ENCODE measurements at places on chromosomes 13 and 19. TPM values are rescaled to one million over a fixed set of nuclear protein-coding genes. Genes with fewer than 3 reads are reported as not detected.
A peak's percentile ranks its signal among the peaks of the same experiment; 100 is the strongest.

GRCh38 chr13:111913761-111914140 is 153.2 kb upstream of the SOX1 start:
- H3K27me3 ChIP-seq: no peaks in the 10 kb centered on the region
- H3K4me1 ChIP-seq: no peaks in the 10 kb centered on the region
- H3K27ac ChIP-seq: no peak overlapping the region
- no peak overlapping the region for H3K4me3 ChIP-seq
- H3K36me3 ChIP-seq: no peaks in the 10 kb centered on the region

DNA sequence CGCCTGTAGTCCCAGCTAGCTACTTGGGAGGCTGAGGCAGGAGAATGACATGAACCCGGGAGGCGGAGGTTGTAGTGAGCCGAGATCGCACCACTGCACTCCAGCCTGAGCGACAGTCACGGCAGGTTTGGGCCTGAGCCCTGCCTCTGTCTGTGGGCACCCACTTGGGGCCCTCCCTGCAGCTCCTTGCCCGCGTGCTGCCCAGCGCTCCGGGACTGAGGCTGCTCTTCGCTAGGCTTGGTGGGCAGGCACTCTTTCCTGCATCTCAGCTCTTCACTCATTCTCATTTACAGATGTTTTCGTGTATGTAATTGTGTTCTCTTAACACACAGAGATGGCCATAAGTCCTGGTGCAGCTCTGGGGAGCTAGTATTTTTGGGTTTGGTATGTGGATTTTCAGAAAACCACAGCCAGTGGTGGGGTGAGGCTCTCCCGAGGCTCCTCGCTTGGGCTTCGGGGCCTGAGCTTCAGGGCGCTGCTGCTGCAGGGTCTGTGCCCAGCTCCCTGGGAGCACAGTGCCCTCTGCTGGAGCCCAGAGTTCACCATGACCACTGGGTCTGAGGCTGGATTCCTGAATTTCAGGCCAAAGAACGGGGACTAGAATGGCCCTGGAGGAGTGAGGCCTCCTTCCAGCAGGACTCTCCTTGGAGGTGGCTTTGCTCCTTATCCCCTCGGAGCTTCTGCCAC is 15.2 kb downstream of the UPF1 start:
- peaks cover 55% of the 10 kb centered on the region for H3K4me1 ChIP-seq
- H3K4me3 ChIP-seq: no peak overlapping the region
- peak; percentile 51 for DNase-seq
- peaks cover 44% of the 10 kb centered on the region for H3K36me3 ChIP-seq
- no peak overlapping the region for H3K27ac ChIP-seq

GRCh38 chr13:95704510-95704909 is 27.6 kb downstream of the DNAJC3 start:
- H3K4me1 ChIP-seq: peaks cover 33% of the 10 kb centered on the region
- H3K4me3 ChIP-seq: no peak overlapping the region
- DNase-seq: no peak
- no peak overlapping the region for H3K27ac ChIP-seq

GRCh38 chr19:28961772-28962500 is 251.0 kb downstream of the UQCRFS1 start:
- no peaks in the 10 kb centered on the region for H3K36me3 ChIP-seq
- H3K4me1 ChIP-seq: no peaks in the 10 kb centered on the region
- H3K27ac ChIP-seq: no peak overlapping the region
- H3K4me3 ChIP-seq: no peak overlapping the region
- H3K27me3 ChIP-seq: peaks cover 1% of the 10 kb centered on the region

DNA sequence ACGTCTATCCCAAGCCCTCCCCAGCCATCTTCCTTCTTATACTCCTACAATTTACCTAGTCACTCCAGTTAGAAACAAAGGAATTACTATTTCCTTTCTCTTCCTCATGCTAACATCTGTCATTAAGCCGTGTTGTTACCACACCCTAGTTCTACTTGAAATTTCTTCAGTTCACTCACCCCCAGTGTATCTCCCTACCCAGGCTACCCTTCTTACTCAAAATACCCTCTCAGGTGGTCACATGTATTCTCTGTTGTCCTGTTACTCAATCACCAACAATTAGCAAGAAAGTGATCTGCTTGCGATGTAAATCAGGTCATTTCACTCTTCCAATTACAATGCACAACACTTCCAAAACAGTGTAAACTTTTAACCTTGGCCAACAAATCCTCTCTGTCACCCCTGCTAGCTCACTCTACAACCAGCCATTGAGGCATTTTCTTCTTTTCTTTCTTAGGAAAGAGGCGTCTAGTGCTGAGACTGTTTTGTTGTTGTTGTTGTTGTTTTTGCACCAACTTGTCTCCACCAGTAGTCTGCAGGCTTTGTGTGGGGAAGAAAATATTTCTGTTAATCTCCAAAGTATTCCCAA is 50.7 kb downstream of the PCDH17 start:
- no peak overlapping the region for H3K4me3 ChIP-seq
- H3K27me3 ChIP-seq: no peaks in the 10 kb centered on the region
- no peak overlapping the region for H3K27ac ChIP-seq
- H3K4me1 ChIP-seq: no peaks in the 10 kb centered on the region
- DNase-seq: no peak

FARP1 gene
- 0.42 TPM for total RNA-seq

GRCh38 chr19:1236576-1236975 is 1.2 kb downstream of the CBARP start:
- no peaks in the 10 kb centered on the region for H3K36me3 ChIP-seq
- peaks cover 21% of the 10 kb centered on the region for H3K27me3 ChIP-seq
- DNase-seq: no peak
- H3K27ac ChIP-seq: no peak overlapping the region

RFXAP gene
- 19.8 TPM for total RNA-seq

GRCh38 chr19:2627319-2627829 is 75.1 kb downstream of the GNG7 start:
- DNase-seq: no peak
- peaks cover 9% of the 10 kb centered on the region for H3K4me1 ChIP-seq
- H3K4me3 ChIP-seq: no peak overlapping the region
- no peaks in the 10 kb centered on the region for H3K27me3 ChIP-seq
- H3K27ac ChIP-seq: peak overlapping the region; percentile 34

GRCh38 chr19:1063030-1063908 is 3.7 kb upstream of the ARHGAP45 start:
- no peaks in the 10 kb centered on the region for H3K36me3 ChIP-seq
- H3K27me3 ChIP-seq: no peaks in the 10 kb centered on the region
- H3K4me1 ChIP-seq: peaks cover 7% of the 10 kb centered on the region
- DNase-seq: peak; percentile 70
- H3K27ac ChIP-seq: no peak overlapping the region
- H3K4me3 ChIP-seq: no peak overlapping the region

GRCh38 chr13:21481359-21481758 is 22.3 kb upstream of the ZDHHC20 start:
- peaks cover 16% of the 10 kb centered on the region for H3K4me1 ChIP-seq
- H3K4me3 ChIP-seq: no peak overlapping the region
- peaks cover 9% of the 10 kb centered on the region for H3K27me3 ChIP-seq
- H3K27ac ChIP-seq: no peak overlapping the region
- DNase-seq: no peak

GRCh38 chr13:41568972-41569351 is 111.6 kb downstream of the RGCC start:
- no peak overlapping the region for H3K4me3 ChIP-seq
- no peak overlapping the region for H3K27ac ChIP-seq
- H3K4me1 ChIP-seq: no peaks in the 10 kb centered on the region
- H3K27me3 ChIP-seq: no peaks in the 10 kb centered on the region

DNA sequence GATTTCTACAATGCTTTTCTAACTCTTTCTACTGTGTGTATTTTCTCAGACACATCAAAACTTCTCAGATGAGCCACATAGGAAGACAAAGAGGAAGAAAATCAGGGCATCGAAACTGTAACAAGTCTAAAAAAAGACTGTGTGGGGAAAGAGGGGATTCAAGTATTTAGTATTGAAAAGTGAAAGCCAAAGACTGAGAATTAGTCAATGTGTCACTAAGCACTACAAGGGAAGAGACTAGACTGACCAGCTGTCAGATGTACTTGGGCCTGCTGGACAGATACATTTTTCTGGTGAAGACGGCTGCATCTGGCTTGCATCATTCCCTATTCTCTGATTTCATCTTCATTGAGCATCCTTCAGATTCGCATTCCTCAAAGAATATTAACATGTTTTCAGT is 25.4 kb downstream of the COMMD6 start:
- DNase-seq: no peak
- H3K27me3 ChIP-seq: peaks cover 2% of the 10 kb centered on the region
- H3K4me1 ChIP-seq: peaks cover 10% of the 10 kb centered on the region
- H3K4me3 ChIP-seq: no peak overlapping the region
- H3K36me3 ChIP-seq: no peaks in the 10 kb centered on the region
- no peak overlapping the region for H3K27ac ChIP-seq

SOX1 gene
- total RNA-seq: not detected
